ENCODE measurements at places on chromosomes 2 and 18. TPM values are rescaled to one million over a fixed set of nuclear protein-coding genes. Genes with fewer than 3 reads are reported as not detected.

Gene CREG2
- not detected for total RNA-seq

Gene AOX1
- total RNA-seq, result not detected

Gene ARMC9
- total RNA-seq, result 6.4 TPM

Gene GPR45
- not detected for total RNA-seq

Gene FEV
- total RNA-seq, result not detected

Gene CNTNAP5
- not detected for total RNA-seq

Gene SLC38A11
- total RNA-seq, result not detected

Gene DYNAP
- total RNA-seq, result not detected

Gene CENPA
- total RNA-seq, result 23.6 TPM

Gene RUFY4
- 1.8 TPM for total RNA-seq

Gene HOXD10
- total RNA-seq, result not detected

Gene KHK
- total RNA-seq, result 13.4 TPM

Gene FHOD3
- not detected for total RNA-seq

Gene ANKRD29
- total RNA-seq, result not detected

Gene TRABD2A
- 56.3 TPM for total RNA-seq

Gene RELCH
- total RNA-seq, result 30.6 TPM

Gene NRP2
- total RNA-seq, result 64.4 TPM

Gene ME2
- total RNA-seq, result 141 TPM

Gene ALPP
- total RNA-seq, result not detected

Gene SMAD2
- 388 TPM for total RNA-seq

Gene KIAA2012
- not detected for total RNA-seq

Gene LOXHD1
- total RNA-seq, result not detected

Gene ZNF385B
- not detected for total RNA-seq

Gene GNAL
- total RNA-seq, result 0.40 TPM

Gene STARD6
- total RNA-seq, result not detected

Gene ANKRD62
- not detected for total RNA-seq

Gene PSMD14
- 113 TPM for total RNA-seq

Gene DSG1
- not detected for total RNA-seq

Gene CASP8
- 39.8 TPM for total RNA-seq

Gene TRIM43
- not detected for total RNA-seq

Gene MC5R
- not detected for total RNA-seq

Measured in activated CD4-positive, alpha-beta T cell treated with anti-CD3 and anti-CD28 coated beads, Interleukin-2, amount 10 ng/mL, durations not matched to agents 24 days and 14 days (primary cell).